Endothelial cell of umbilical vein (primary cell): ENCODE measurements at places on chromosomes 5 and 9. TPM values are rescaled to one million over a fixed set of nuclear protein-coding genes. Genes with fewer than 3 reads are reported as not detected.

DNA sequence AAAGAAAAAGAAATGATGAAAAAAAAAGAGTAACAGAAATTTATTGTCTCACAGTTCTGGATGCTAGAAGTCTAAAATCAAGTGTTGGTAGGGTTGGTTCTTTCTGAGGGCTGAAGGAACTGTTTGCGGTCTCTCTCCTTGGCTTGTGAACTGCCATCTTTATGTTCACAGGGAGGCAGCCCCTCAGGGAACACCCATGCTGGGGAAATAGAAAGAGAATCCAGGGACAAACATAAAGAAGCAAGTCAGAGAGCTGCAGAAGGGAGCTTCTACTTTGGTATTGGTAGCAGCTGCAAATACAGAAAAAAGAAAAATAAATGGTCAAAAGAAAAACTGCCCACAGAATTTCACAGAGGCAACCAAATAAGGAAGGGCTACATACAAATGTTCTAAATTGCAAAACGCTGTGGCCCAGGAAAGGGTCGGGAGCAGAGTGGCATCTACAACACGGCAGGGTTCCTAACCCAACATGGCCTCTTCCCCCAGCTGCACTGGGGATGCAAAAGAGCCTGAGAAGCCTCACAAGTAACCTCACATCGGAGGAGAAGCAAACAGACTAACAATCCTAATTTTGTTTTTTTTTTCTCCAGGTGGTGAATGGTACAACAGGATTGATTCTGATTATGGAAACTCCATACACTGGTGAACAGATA lies 37.4 kb downstream of the ELOVL7 start:
- no peak overlapping the region for H3K4me3 ChIP-seq
- no peak for DNase-seq
- no peaks in the 10 kb centered on the region for H3K4me1 ChIP-seq
- H3K27ac ChIP-seq = no peak overlapping the region

DNA sequence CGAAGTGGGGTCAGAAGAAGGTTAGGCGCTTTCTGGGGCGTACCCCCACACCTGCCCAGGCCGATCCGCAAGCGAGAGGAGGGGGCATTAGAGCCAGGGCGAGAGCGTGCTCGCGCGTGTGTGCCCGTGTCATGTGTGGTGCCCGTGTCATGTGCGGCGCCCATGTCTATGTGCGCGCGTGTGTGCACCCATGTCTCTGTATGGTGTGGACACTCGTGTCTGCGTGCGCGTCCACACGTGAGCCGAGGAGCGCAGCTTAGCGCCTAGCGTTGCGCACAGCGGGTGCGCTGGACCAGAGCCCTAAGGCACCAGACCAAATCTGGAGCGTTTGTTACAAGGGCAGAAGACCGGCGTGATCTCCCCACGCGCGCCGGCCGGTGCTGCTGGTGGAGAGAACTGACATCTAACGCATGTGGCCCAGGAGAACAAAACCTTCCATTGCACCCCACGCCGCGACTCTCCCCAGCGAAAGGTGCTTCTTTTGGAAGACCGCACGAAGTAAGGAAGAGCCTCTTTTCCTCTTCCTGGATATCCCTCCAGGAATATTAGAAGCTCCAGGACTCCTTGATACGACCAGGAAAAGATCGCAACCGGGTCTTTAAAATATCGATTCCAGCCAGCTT lies 644 bp downstream of the NIM1K start:
- DNase-seq = no peak
- H3K4me3 ChIP-seq = no peak overlapping the region
- H3K4me1 ChIP-seq = peaks cover 4% of the 10 kb centered on the region
- H3K27me3 ChIP-seq = peaks cover 11% of the 10 kb centered on the region
- no peaks in the 10 kb centered on the region for H3K36me3 ChIP-seq
- H3K27ac ChIP-seq = no peak overlapping the region

GRCh38 chr5:150511578-150512367 lies 3.8 kb downstream of the NDST1 start:
- no peak overlapping the region for H3K27ac ChIP-seq
- peaks cover 48% of the 10 kb centered on the region for H3K4me1 ChIP-seq
- no peaks in the 10 kb centered on the region for H3K36me3 ChIP-seq
- DNase-seq = no peak
- no peaks in the 10 kb centered on the region for H3K27me3 ChIP-seq
- H3K4me3 ChIP-seq = no peak overlapping the region

The CATSPER3 gene
- 0.71 TPM in 1 of 2 replicates, not detected in the other for total RNA-seq

The CAMK4 gene
- total RNA-seq = 5.4 and 8.2 TPM in 2 replicates

The NKD2 gene
- total RNA-seq = not detected in 2 replicates
